ENCODE measurements at places on chromosomes 13 and 19.
A peak's percentile ranks its signal among the peaks of the same experiment; 100 is the strongest.

- no peak for DNase-seq
Observed at GRCh38 chr19:2579678-2580280, 103.9 kb downstream of the GADD45B start.

- no peak for DNase-seq
Observed at GRCh38 chr19:47156861-47157430, 26.3 kb downstream of the SAE1 start.

DNA sequence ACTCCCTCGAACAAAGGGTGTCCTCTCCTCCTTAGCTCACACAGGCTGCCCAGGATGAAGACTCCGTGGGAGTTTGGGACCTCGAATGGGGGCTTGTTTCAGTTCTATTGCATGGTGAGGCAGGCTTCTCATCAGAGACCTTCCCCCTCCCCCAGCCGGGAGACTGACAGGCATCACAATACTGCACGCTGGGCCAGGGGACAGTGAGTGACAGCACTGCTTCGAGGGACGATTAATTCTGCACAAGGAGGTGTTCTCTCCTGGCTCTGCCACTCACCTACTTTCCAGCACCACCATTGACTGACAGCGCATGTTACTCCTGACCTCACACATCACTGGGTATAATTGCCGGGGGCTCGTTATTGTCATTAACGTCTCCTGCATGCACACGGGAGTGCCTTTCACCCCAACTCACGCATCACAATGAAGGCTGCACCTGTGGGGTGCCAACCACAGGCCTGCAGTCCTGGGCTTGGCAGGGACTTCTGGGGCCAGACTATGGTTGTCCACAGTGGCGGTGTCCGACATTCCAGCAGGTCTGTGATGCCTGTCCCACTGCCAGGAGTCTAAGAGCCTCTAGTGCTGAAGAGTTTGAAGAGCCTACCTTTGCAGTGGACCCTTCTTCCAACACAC lies 412.2 kb upstream of the TSHZ3 start:
- no peak for DNase-seq

- DNase-seq = no peak
Observed at GRCh38 chr13:37918751-37919150, 49.2 kb upstream of the TRPC4 start.

GRCh38 chr13:41970918-41971317 lies 10.0 kb upstream of the VWA8 start:
- no peak for DNase-seq

GRCh38 chr13:61142506-61142905 lies 273.1 kb downstream of the PCDH20 start:
- DNase-seq = no peak

GRCh38 chr19:5881543-5882299 lies 11.4 kb upstream of the FUT5 start:
- DNase-seq = no peak

- DNase-seq = no peak
Observed at GRCh38 chr13:98582947-98583346, 6.0 kb upstream of the STK24 start.

DNA sequence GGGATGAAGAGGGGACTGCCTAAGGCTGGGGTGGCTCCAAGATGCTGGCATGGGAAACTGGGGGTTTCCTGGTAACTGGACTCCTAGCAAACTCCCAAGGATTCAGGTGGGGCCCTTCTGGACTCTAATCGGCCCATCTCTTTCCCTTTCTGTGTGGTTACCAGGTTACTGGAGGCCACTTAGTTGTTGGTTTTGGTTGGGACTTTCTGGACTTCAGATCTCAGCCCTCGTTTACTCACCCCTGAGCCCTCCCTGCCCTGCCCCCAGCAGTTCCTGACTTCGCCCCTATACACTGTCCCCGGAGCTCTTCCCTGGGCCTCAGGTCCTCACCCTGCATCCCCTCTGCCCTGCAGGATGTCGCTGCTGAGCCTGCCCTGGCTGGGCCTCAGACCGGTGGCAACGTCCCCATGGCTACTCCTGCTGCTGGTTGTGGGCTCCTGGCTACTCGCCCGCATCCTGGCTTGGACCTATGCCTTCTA lies 328 bp downstream of the CYP4F12 start:
- DNase-seq = no peak

- no peak for DNase-seq
Observed at GRCh38 chr19:30512176-30513081, 140.2 kb downstream of the ZNF536 start.

- DNase-seq = no peak
Observed at GRCh38 chr19:33763633-33764371, 32.9 kb upstream of the KCTD15 start.

- peak; percentile 20 for DNase-seq
Observed at GRCh38 chr19:40744554-40745401, 5.5 kb downstream of the ACTMAP start.

DNA sequence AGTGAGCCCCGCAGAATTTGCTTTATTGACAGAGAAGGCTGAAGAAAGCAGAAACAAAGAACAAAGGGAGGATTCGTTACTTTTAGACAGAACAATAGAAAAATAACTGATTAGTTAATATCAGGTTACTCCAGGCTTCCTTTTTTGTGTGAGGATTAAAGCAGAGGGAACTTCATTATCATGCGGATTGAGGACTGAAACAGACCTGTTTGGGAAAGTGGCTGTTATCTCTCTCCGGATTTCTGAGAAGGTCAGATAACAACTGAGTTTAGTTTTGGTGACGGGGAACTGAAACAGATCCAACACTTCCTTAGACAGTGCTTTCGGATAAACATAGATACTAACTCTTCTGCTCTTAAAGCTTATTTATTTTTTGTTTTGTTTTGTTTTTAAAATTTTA lies 246.4 kb upstream of the ZNF507 start:
- DNase-seq = no peak

Measured in left renal pelvis (tissue), 4 donors.